Naive thymus-derived CD8-positive, alpha-beta T cell (primary cell): ENCODE measurements at places on chromosomes 3 and 15. TPM values are rescaled to one million over a fixed set of nuclear protein-coding genes. Genes with fewer than 3 reads are reported as not detected.

GRCh38 chr3:41578798-41579197, 379.5 kb downstream of the CTNNB1 start:
- no peak overlapping the region for H3K27ac ChIP-seq
- H3K4me1 ChIP-seq, result no peaks in the 10 kb centered on the region
- H3K4me3 ChIP-seq, result no peak overlapping the region
- no peaks in the 10 kb centered on the region for H3K36me3 ChIP-seq

- H3K36me3 ChIP-seq, result no peaks in the 10 kb centered on the region
- DNase-seq, result no peak
- no peaks in the 10 kb centered on the region for H3K4me1 ChIP-seq
- H3K27ac ChIP-seq, result no peak overlapping the region
- H3K4me3 ChIP-seq, result no peak overlapping the region
Measured at GRCh38 chr3:21120826-21121225, 630.2 kb downstream of the ZNF385D start.

GRCh38 chr15:40958723-40959122, 5.5 kb downstream of the CHAC1 start:
- H3K4me3 ChIP-seq, result no peak overlapping the region
- H3K4me1 ChIP-seq, result peaks cover 11% of the 10 kb centered on the region
- H3K27ac ChIP-seq, result no peak overlapping the region
- DNase-seq, result no peak

DNA sequence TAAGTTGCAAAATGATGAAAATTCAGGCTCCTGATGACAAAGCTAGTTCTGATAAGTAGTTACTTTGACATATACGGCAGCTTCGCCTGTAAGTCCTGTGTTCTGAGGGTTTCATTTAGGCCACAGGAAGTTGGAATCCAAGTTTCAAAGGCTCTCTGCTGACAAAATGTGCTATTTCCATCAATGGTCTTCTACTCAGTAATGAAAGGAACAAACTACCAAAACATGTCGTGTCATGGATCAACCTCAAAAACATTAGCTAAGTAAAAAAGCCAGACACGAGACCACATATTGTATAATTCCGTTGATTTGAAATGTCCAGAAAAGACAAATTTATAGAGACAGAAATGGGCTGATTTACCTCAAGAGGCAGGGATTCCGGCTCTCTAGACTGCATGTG, 22.5 kb downstream of the NGRN start:
- no peak overlapping the region for H3K4me3 ChIP-seq
- no peaks in the 10 kb centered on the region for H3K27me3 ChIP-seq
- H3K27ac ChIP-seq, result no peak overlapping the region
- H3K4me1 ChIP-seq, result no peaks in the 10 kb centered on the region

DNA sequence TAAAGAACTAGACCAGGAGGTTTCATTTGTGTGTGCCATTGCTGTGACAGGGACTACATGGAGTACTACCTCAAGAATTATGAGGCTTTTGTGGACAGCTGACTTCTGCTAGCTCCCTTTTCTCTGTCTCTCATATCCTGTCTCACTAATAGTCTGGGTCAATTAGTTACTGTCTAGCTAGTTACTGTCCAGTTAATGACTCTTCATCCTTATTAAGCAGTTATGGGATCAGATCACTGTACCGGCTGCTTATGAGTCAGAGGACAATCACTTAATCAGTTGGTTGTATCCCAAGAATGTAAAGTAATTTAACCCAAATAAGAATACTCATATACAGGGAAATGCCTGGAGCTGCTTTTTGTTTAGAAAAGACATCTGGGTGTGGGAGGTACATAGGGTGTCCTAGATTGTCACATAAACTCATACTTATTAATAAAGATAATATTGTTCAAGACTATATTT, 158.0 kb downstream of the CDIN1 start:
- H3K4me3 ChIP-seq, result no peak overlapping the region
- no peak overlapping the region for H3K27ac ChIP-seq
- peaks cover 3% of the 10 kb centered on the region for H3K36me3 ChIP-seq
- H3K27me3 ChIP-seq, result no peaks in the 10 kb centered on the region

Gene COL6A5
- not detected for total RNA-seq

GRCh38 chr3:51381333-51381705, 3.8 kb upstream of the MANF start:
- H3K4me3 ChIP-seq, result no peak overlapping the region
- H3K36me3 ChIP-seq, result peaks cover 2% of the 10 kb centered on the region
- no peak overlapping the region for H3K27ac ChIP-seq
- no peak for DNase-seq
- peaks cover 35% of the 10 kb centered on the region for H3K4me1 ChIP-seq

DNA sequence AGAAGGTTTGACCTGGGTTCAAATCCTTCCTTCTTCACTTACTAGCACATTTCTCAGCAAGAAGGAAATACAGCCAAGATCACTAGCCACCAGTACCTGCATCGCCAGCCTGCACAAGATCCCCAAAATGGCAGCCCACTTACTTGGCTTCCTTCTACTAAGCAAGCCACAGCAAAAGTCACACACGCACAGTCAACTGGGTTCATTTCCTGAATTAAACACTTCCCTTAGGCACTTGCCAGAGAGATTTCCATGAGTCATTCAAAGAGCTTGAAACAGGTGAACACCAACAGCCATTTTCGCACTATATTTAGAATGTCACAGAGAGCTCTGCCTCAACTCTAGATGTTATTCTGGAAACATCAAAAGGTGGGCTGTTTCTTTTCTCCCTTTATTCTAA, 42.6 kb downstream of the MGLL start:
- H3K27me3 ChIP-seq, result peaks cover 4% of the 10 kb centered on the region
- H3K4me3 ChIP-seq, result no peak overlapping the region
- no peak for DNase-seq
- H3K27ac ChIP-seq, result no peak overlapping the region
- H3K36me3 ChIP-seq, result peaks cover 4% of the 10 kb centered on the region
- peaks cover 4% of the 10 kb centered on the region for H3K4me1 ChIP-seq

Gene GOLGA8O
- 1.3 TPM for total RNA-seq

Gene EFHB
- total RNA-seq, result 0.78 TPM

Gene ECT2
- total RNA-seq, result 1.8 TPM

DNA sequence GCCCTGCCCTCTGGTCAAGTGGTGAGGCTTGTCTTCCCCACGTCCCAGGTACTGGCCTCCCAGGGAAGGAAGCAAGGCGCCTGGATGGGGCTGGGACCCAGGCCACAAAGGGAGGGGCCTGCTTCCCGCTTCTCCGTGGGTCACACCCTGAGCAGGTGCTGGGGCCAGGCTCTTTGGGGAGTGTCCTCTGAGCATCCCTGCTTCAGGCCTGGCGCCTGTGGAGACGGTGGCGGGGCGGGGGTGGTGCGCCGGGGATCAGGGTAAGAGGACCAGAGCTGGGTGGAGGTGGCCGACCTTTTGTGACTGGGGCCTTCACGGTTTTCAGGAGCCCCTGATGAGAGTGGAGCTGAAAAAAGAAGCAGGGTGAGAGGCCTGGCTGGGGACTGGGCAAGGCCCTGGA, 3.6 kb downstream of the PLA2G4B start:
- H3K27ac ChIP-seq, result no peak overlapping the region
- H3K36me3 ChIP-seq, result peaks cover 27% of the 10 kb centered on the region
- H3K4me1 ChIP-seq, result peaks cover 7% of the 10 kb centered on the region
- no peak overlapping the region for H3K4me3 ChIP-seq

DNA sequence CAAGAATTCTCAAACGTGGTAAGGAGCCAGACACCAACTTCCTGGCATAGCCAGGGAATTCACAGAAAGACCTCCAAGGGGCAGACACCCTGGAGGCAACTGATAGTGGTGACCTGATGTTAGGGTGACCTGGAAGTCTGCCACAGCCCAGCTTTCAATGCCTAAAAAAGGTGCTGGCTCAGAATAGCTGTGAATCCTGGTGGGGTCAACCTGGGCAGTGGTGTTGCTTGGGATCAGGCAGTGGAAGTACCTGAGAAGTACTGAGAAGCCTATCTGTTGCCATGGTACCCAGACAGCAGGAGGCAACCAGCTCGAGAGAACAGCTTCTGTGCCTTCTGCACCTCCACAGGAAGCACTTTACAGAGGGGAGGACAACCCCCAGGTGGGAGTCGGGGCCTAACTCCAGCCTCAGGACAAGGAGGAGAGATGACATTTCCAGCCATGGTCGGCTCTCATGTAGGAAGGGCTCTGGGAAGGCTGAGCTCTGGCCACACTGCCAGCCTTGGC, 55.4 kb upstream of the LARS2 start:
- H3K4me1 ChIP-seq, result no peaks in the 10 kb centered on the region
- DNase-seq, result no peak
- H3K27me3 ChIP-seq, result peaks cover 24% of the 10 kb centered on the region
- H3K36me3 ChIP-seq, result no peaks in the 10 kb centered on the region
- no peak overlapping the region for H3K27ac ChIP-seq
- H3K4me3 ChIP-seq, result no peak overlapping the region

DNA sequence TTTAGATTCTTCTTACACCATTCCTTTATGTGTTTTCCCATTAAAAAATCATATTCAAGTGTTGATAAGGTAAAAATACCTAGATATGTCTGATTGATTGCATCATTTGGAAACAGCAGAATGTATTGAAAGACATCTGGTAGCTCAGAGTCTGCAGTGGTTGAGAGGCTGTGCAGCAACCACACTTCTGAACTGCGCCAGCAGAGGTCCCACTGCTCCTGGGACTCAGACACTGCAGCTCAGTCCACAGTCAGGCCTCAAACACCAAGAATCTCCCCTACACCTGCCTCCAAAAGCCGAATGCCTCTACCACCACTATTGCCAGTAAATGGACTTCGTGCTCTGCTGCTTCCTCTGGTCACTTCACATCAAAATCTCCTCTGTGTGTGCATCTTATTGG, 176.9 kb upstream of the LMCD1 start:
- peaks cover 4% of the 10 kb centered on the region for H3K36me3 ChIP-seq
- peaks cover 31% of the 10 kb centered on the region for H3K4me1 ChIP-seq
- H3K27ac ChIP-seq, result peak overlapping the region; percentile 45
- peak; percentile 66 for DNase-seq
- H3K4me3 ChIP-seq, result no peak overlapping the region

DNA sequence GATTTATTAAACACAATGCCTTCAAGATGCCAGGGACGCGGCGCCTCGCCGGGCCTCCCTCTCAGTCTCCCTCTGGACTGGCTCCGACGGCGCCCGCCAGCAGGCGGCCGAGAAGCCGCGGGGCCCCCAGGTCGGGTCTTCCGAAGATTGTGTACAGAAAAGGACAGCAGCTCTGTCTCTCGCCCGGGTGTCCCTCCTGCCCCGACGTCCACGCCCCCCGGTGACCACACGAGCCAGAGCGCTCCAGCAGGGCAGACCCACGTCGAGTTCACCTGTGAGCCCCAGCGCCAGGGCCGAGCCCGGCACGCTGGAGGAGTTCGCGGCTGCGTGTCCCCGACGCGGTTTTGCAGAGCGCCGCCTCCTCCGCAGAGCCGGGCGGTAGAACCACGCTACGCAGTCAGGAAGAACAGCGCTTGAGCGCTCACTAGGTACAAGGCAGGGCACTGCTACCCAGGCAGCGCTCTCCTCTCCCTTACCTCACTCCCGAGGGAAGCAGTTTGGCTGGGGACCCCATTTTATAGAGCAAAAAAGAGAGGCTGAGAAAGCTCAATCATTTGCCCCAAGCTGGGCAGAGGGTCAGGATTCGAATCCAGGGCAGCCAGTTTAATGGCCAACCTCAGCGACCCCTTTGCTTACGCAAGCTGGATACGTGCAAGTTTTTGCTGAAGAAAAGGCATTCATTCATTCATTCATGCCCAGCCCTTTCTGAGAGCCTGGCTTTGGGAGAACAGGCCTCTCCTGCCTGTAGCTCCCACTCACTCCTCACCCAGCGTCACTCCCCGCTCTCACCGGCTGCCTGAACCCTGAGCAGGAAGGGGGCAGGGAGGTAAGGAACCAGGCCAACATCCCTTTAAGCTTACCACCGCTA, 3.0 kb upstream of the TLE3 start:
- peaks cover 23% of the 10 kb centered on the region for H3K4me1 ChIP-seq
- H3K27ac ChIP-seq, result peak overlapping the region; percentile 35
- peak overlapping the region; percentile 89 for H3K4me3 ChIP-seq
- H3K36me3 ChIP-seq, result no peaks in the 10 kb centered on the region

Gene CD276
- total RNA-seq, result 0.63 TPM

DNA sequence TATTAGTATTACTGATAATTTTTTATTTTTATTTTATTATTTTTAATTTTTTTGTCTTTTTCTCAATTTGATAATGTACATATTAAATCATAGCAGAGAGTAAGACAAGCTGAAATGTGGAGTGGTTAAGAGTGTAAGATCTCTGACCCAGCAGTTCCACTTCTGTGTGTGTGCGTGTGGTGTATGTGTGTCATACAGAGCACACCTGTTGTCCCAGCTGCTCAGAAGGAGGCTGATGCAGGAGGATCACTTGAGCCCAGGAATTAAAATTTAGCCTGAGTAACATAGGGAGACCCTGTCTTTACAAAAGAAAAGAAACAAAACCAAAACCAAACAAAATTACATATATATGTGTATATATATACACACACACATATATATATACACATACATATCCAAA, 1.4 kb upstream of the CIDEC start:
- DNase-seq, result no peak
- H3K27ac ChIP-seq, result no peak overlapping the region
- no peaks in the 10 kb centered on the region for H3K36me3 ChIP-seq
- H3K27me3 ChIP-seq, result no peaks in the 10 kb centered on the region

Gene CYP19A1
- total RNA-seq, result not detected

Gene CCDC54
- not detected for total RNA-seq

DNA sequence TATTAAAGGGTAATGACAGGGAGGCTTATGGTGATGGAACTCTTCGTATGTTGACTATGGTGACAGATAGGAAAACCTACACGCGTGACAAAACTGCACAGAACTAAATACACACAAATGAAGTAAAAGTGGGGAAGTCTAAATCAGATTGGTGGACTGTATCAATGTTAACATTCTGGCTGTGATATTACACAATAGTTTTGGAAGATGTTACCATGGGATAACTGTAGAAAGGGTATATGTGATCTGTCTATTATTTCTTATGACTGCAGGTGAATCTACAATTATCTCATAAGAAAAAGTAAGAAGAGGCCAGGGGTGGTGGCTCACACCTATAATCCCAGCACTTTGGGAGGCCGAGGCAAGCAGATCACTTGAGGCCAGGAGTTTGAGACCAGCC, 9.1 kb downstream of the HIGD2B start:
- H3K4me3 ChIP-seq, result no peak overlapping the region
- no peaks in the 10 kb centered on the region for H3K4me1 ChIP-seq
- peaks cover 23% of the 10 kb centered on the region for H3K27me3 ChIP-seq
- no peak for DNase-seq
- H3K36me3 ChIP-seq, result no peaks in the 10 kb centered on the region
- H3K27ac ChIP-seq, result no peak overlapping the region

Gene GOLGA6B
- not detected for total RNA-seq

- DNase-seq, result no peak
- H3K27me3 ChIP-seq, result no peaks in the 10 kb centered on the region
- H3K4me1 ChIP-seq, result peaks cover 4% of the 10 kb centered on the region
- H3K27ac ChIP-seq, result peak overlapping the region; percentile 73
- no peak overlapping the region for H3K4me3 ChIP-seq
Measured at GRCh38 chr3:185629554-185630181, 43.6 kb downstream of the SENP2 start.

Gene PDCD10
- total RNA-seq, result 46.2 TPM

DNA sequence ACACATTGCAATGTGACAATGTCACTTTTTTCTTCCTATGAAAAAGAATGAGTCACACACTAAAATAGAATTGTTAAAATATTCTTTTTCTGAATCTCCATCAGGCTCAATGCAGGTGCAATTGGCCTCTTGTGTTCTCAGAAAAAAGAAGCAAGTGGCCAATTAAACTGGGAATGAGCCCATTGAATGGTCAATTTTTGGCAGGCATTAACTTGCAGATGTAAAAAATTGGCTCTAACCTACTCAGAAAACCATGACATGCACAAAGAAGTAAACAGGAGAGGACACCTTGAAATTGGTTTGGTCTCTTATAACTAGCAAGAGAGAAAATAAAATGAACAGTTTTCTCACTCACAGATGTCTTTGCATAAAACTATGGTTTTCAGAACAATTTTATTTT, 820.8 kb downstream of the TBL1XR1 start:
- no peak for DNase-seq
- no peak overlapping the region for H3K4me3 ChIP-seq
- no peaks in the 10 kb centered on the region for H3K27me3 ChIP-seq
